HT-29 (cell line): ENCODE measurements at places on chromosomes 11 and 22.

GRCh38 chr11:47235163-47235562 is 13.5 kb downstream of the ACP2 start:
- no peak for DNase-seq

DNA sequence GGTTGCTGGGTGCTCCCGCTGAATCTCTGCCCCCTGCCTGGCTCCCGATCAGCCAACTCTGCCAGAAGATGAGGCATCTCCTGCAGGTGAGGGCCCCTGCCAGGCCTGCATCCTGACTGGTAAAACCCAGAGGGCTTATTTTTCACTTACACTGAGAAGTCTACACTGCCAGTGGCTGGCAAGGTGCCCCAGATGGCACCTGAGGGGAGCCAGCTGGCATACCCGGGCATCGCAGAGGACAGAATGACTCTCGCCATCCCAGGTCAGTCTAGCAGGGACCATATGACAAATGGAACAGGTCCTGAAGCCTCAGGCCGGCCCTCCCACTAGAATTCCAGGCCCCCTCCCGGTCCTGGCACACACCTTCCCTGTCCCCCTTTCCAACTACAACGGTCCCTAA is 30.9 kb downstream of the MACROD1 start:
- no peak for DNase-seq

DNA sequence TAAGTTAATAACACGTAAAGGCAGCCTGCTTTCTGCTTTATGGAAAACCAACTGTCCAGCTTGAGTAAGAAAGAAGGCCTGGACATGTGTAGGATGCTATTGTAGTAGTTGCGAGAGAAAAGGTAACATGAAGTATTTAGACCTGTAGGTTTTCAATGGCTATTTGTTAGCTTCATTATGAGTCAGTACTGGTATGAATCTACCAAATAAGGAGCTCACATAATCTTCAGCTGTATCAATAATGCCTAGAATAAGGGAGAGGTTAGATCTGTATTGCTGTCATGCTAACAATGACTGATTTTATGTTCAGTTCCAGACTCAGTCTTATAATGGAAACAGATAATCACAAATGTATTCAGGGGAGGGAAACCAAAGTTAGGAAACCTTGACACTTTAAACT is 550.3 kb downstream of the CNTN5 start:
- DNase-seq, result no peak

- DNase-seq, result no peak
These were observed 85.2 kb upstream of the LINC01488 start for GRCh38 chr11:69396051-69396947.

GRCh38 chr22:25554238-25554671 is 10.2 kb upstream of the GRK3 start:
- no peak for DNase-seq

GRCh38 chr11:115169251-115169650 is 335.0 kb downstream of the CADM1 start:
- DNase-seq, result no peak

DNA sequence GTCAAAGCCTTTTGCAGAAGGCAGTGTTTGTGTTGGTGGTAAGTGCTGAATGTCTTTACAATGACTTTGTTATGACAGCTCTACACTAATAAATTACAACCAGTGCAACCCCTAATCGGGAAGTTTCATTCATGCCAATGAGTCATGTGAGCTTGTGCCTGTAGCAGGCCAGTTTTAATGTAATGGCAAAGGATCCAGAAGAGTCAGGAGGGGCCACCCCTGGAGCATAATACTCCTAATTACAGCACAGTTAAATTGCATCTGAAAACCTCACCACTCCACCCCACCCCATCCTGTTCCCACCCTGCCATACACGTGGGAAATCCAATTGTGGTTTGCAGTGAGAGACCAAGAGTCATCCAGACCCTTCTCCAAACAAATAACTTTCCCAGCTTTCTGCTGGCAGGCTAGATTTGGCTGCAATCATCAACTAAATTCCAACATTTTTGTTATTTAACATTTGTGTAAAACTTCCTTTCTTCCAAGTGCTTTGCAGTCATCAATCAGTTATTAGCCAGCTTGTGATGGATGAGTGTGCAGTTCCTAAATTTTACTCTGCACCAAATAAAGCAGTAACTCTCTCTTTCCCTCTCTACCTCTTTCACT is 277.3 kb upstream of the FAT3 start:
- peak; percentile 63 for DNase-seq

GRCh38 chr22:37797874-37798500 is 9.7 kb upstream of the GCAT start:
- DNase-seq, result no peak

- DNase-seq, result peak; percentile 99
These were observed 149.1 kb upstream of the RAG2 start for GRCh38 chr11:36746886-36747710.

- DNase-seq, result no peak
These were observed 1.7 kb downstream of the CHST1 start for GRCh38 chr11:45663486-45664375.

GRCh38 chr11:45872651-45873356 is 12.6 kb upstream of the MAPK8IP1 start:
- DNase-seq, result peak; percentile 73

- DNase-seq, result no peak
These were observed 55.9 kb downstream of the PPFIA1 start for GRCh38 chr11:70326365-70326811.

DNA sequence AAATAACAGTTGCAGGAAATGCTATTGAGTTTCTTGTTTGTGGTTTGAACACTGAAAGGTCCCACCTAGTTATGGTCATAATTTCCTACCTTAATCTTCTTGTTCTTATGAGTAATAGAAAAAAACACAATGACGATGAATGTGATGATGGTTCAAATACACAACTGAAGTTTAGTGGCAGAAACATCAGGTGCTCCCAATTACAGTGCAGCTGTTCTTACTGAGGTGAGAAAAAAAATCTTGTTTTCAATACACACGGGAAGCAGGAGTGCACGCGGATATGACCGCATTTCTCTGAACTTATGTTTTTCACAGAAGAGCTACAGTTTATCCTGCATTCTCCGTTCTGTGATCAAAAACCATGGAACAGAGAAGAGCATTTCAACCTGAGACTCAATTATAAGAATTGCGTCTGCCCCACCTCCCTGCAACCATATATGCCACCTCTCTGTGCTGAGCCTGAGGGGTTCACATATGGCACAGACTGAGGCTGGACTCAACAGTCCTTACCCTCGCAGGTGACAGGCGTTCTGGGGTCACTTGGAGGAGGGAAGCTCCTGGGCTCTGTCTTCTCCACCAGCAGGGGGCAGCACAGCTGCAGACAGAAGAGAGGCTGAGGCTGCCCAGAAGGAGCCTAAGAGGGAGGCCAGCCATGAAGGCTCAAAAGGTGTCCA is 99.7 kb upstream of the IGLL5 start:
- peak; percentile 42 for DNase-seq

- peak; percentile 89 for DNase-seq
These were observed 11.8 kb downstream of the TIGD3 start for GRCh38 chr11:65366340-65366773.

- no peak for DNase-seq
These were observed 328.2 kb downstream of the TTC28 start for GRCh38 chr22:28351476-28351875.
